ENCODE measurements at places on chromosomes 11 and 22. TPM values are rescaled to one million over a fixed set of nuclear protein-coding genes. Genes with fewer than 3 reads are reported as not detected.

Gene OR4C16
- not detected for total RNA-seq

Gene ZNF215
- 7.2 TPM for total RNA-seq

Gene CHST1
- total RNA-seq, result not detected

Gene C11orf65
- 0.56 TPM for total RNA-seq

Gene CARD10
- 6.1 TPM for total RNA-seq

DNA sequence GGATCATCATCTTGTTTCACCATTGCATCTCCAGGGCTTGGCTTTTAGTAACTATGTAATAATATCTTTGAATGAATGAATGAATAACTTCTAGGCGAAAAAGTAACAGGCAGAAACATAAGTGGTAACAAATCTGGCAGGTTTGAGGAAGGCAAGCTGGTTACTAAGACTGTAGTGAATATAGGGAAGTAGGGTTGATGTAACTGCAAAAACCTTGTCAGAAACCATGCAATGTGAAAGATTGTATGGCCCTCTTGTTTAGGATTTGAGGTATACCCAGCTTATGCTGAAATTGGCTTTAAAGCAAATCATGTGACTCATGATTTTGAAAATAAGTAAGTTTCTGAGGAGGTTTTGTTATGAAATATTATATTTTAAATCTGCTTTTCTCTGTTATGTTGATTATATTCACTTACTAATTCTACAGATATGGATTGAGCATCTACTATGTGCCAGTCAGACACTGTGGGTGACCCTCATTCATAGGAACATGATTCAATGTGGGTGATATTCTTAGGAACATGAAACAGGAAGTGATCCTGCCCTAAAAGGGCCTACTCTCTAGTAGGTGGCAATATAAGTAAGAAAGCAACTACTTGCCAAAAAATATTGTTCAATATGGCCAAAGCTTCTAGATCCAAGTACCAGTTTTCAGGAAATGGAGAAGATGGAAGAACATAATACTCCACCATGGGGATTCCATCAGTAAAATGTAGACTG is 115.5 kb upstream of the CCDC90B start:
- DNase-seq, result no peak

DNA sequence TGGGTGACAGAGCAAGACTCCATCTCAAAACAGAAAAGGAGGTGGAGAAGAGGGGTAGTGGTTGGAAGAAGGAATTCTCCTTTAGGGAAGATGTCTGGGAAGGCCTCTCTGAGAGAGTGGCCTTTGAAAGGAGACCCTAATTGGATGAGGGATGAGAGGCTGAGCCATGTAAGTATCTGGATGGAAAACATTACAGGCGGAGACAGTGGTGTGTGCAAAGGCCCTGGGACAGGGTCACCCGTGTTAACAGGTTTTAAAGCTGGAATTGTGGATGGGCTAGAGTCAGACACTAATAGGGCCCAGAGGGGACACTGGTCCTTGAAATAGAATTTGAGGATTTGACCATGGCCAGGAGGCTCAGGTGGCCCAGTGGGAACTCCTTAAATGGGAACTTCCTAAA is 10.4 kb downstream of the SNAP29 start:
- DNase-seq, result no peak

DNA sequence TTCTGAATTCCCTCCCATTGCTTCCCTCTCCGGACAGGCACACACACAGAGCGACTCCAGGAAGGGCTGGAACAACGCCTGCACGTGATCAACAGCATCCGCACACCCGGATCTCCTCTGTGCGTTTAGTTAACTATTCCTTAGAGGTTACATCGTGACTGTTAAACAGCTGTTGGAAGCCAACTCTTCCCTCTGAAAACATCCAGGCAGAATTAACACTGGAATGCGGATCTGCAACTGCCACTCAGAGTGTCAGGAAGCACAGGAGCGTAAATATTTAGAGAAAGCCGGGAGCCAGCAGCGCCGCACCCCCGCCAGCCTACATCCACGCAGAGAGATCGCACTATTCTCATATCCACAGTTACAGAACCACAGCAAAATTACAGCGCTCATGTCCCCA is 46.2 kb downstream of the SHANK2 start:
- DNase-seq, result peak; percentile 66

DNA sequence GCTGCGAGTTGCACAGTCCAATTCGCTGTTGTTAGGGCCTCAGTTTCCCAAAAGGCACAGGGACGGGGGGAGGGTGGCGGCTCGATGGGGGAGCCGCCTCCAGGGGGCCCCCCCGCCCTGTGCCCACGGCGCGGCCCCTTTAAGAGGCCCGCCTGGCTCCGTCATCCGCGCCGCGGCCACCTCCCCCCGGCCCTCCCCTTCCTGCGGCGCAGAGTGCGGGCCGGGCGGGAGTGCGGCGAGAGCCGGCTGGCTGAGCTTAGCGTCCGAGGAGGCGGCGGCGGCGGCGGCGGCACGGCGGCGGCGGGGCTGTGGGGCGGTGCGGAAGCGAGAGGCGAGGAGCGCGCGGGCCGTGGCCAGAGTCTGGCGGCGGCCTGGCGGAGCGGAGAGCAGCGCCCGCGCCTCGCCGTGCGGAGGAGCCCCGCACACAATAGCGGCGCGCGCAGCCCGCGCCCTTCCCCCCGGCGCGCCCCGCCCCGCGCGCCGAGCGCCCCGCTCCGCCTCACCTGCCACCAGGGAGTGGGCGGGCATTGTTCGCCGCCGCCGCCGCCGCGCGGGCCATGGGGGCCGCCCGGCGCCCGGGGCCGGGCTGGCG is at the start of gene BCR:
Gene BCR, plus strand, starts transcription at position 209 of the 592 bp plus-strand sequence. CDS start 452 bp downstream, outside the sequence.
- peak; percentile 65 for DNase-seq

DNA sequence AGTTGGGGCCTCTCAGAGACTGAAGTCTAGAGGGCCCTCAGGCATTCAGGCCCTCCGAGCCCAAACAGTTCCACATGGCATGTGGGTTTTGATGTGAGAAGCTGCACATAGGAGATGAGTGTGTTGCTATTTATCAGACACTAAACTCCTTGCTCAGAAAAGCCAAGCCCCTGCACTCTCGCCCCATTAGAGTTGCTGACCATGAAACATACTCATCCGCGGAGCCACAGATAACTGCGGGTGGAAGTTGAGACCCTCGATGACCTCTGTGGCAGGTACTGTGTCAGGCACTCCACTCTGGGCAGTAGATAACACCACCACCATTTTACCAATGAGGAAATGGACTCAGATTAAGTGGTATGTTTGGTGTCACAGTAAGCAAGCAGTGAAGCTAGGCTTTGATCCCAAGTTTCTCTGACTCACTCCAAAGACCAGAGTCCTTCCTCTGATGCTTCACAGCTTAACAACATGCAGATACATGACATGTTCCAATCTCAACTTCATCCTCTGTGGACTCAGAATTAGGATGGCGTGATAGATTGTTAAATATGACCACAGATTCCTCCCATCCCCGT is 202.1 kb downstream of the ADAMTS15 start:
- peak; percentile 59 for DNase-seq

DNA sequence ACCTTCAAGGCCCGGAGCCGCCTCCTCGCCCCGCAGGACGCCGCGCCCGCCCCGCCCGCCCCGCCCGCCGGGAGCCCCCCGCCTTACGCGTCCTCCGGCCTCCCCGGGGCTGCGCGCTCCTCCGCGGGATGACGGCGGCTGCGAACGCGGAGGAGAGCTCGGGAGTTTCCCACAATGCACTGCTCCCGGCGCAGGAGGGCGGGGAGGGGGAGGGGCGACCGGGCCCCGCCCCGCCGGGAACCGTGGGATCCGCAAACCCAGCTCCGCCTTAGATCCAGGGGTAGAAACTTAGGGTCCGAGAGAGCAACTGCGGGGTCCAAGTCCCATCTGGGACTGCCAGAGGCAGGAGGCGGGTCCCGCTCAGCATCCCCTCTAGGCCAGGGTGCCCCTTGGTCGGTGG is at the start of gene CEND1:
Gene CEND1, minus strand, starts transcription at position 148 of the 400 bp plus-strand sequence. CDS start 1,514 bp downstream, outside the sequence.
- peak; percentile 54 for DNase-seq

DNA sequence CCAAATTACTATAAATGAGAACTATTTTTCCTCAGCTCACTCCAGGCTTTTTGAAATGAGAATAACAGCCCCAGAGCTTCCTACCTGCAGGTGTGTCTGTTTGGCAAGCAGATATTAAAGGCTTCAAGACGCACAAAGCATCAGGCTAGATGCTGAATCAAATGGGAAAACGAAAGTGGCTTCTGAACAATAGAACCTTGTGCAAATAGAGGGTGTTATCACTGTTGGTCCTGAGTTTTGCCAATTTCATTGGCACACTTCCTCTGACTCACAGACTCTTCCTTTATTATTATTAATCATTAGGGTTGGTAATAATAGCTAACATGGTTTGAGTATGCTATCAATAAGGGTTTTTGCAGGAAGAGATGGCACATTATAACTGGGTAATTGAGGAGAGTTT is 13.4 kb downstream of the SYT13 start:
- no peak for DNase-seq

DNA sequence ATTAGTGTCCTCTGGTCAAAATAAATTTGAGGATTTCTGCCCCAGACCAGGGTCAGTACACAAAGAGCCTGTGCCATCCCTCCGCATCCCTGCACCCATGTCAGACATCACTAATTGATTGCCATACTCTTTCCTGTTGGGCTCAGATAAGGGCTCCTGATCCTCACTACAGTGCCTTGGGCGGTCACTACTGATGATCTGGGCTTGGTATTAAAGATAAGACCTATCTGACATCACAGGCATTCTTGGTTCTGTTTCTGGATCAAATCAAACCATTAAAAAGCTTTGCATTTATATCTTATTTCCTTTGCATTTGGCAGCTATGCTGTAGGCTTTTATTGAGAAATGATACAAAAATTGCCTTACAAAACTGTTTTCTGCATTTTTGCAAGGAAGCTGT is 103.5 kb upstream of the TENM4 start:
- DNase-seq, result no peak

DNA sequence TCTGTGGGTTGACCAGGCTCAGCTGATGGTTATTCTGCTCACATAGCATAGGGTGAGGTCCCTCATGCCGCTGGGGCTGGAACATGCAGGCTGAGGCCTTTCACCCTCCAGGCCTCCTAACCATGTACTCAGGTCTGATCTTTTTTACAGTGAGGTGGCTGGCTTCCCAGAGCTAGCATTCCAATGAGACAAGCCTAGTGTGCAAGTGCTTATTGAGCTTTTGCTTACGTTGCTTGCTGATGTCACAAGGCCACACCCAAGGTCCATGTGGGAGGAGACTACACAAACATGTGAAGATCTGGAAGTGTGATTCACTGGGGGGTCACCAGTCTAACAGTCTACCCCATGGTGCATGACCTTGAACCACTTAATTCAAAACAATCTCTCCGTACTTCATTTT is 33.9 kb downstream of the ISX start:
- DNase-seq, result no peak

- no peak for DNase-seq
Observed at GRCh38 chr22:36653316-36653715, 50.2 kb downstream of the CACNG2 start.

- DNase-seq, result no peak
Observed at GRCh38 chr11:61844909-61845565, 16.9 kb downstream of the FADS2 start.

DNA sequence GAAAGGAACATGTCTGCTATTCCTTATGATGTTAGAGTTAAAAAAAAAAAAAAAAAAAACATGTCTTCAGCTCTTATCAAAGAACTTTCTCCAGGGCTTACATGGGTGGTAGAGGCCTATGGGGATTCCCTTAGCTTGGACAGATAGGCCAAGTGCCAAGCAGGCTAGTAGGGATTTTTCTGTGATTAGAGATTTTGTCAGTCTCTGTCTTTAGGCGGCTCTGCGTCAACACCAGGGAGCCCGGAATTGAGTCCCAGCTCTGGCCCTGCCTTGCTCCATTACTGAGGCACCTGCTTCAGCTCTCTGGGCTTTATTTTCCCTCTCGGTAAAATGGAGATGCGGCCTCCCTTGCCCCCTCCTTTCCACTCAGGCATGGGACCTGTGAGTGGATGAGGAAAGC is 13.1 kb downstream of the CRY2 start:
- no peak for DNase-seq

DNA sequence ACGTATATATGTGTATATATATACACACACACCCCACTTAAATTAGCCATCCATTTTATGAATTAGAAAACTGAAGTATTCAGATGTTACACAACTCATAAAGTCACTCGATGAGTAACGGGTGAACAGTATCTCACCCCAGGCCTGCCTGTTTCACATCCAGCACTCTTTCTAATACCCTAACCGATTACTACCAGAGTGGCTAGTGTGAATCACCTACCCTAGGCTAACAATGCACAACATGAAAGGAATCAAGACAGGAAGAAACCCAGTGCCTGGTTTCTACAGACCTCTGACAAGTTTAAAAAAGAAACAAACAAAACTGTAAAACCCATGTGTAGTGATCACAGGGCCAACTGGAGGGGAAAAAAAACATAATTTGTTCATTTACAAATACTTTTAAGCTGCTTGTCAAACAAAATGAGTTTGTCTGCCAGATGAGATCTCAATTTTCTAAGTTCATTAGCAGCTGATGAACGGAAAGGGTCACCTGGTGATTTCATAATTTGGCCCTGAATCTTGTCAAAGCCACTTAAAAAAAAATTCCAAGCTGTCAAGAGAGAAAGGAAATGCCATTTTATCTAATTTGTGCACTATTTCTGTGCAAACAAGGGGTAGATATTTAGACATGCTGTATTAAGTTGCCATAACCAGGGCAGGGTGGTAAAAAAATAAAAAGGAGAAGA is 134.8 kb downstream of the LARGE1 start:
- DNase-seq, result peak; percentile 88

DNA sequence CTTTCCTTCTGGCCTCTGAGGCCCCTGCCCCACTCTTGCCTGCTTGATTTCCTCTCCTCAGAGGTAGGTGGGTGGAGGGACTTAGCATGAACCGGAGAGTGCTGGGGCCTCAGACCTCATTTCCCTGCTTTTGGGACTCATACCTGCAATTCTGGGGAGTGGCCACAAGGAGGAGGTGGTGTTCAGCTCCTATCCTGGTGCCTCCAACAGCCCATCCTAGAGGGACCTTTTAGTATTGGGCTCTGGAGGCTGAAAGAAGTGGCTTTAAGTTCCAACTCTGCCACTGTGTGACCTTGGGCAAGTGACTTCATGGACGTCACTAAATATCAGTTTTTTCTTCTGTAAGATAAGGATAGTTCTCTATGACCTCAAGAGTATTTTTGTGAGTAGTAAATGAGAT is 98.6 kb downstream of the KIAA1671 start:
- no peak for DNase-seq

GRCh38 chr22:23380230-23380573 is 199.9 kb downstream of the IGLL1 start:
- no peak for DNase-seq

DNA sequence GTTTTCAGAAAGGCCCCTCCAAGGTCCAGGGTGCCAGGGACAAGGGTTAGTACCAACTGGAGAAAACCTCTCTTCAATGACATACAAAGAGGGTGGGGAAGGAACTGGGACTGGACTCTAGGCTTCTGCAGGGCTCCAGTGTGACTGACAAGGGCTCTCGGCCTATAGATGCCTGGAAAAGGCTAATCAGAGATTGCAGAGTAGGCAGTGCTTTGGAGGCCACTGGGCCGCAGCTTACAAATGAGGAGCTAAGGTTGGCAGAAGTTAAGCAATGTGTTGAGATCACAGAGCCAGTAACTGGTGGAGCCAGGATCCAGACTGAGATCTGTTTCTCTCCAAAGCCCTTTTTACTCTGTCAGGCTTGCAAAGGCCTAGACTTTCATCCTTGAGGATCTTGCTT is 7.4 kb upstream of the DGKZ start:
- no peak for DNase-seq

Measured in IMR-90 (cell line).